ENCODE measurements at places on chromosomes 6 and 20. TPM values are rescaled to one million over a fixed set of nuclear protein-coding genes. Genes with fewer than 3 reads are reported as not detected.

The ECT2L gene
- not detected for total RNA-seq

The TULP1 gene
- total RNA-seq = not detected

The MEI4 gene
- not detected for total RNA-seq

The VAPB gene
- 42.1 TPM for total RNA-seq

The REV3L gene
- 122 TPM for total RNA-seq

The BPIFB2 gene
- total RNA-seq = not detected

The LY6G6F gene
- total RNA-seq = not detected

The DPPA5 gene
- not detected for total RNA-seq

The FAM210B gene
- total RNA-seq = 52.2 TPM

The EEF1E1 gene
- 36.7 TPM for total RNA-seq

The LRRC73 gene
- 1.1 TPM for total RNA-seq

The PPP1R16B gene
- total RNA-seq = 3.6 TPM

The DEFB132 gene
- not detected for total RNA-seq

The TAAR8 gene
- total RNA-seq = not detected

The GCNT2 gene
- 16.4 TPM for total RNA-seq

The KCNK5 gene
- 3.0 TPM for total RNA-seq

The PPP1R3G gene
- 2.4 TPM for total RNA-seq

The RPP40 gene
- 5.8 TPM for total RNA-seq

The TRAPPC3L gene
- not detected for total RNA-seq

The HLA-G gene
- total RNA-seq = not detected

The DSP gene
- 4.2 TPM for total RNA-seq

The PNLDC1 gene
- 0.71 TPM for total RNA-seq

The IL20RA gene
- total RNA-seq = 0.71 TPM

The SLC17A1 gene
- not detected for total RNA-seq

The TRDN gene
- not detected for total RNA-seq

The GRM4 gene
- total RNA-seq = not detected

The HRH3 gene
- not detected for total RNA-seq

The COL9A3 gene
- 9.8 TPM for total RNA-seq

The SYNDIG1 gene
- total RNA-seq = 0.16 TPM

The KIAA1755 gene
- total RNA-seq = 13.9 TPM

The ASIP gene
- not detected for total RNA-seq

The SNPH gene
- total RNA-seq = 9.6 TPM

The GRM1 gene
- not detected for total RNA-seq

The ANKRD66 gene
- total RNA-seq = not detected

The RNF146 gene
- total RNA-seq = 83.4 TPM

The PAK5 gene
- total RNA-seq = 0.14 TPM

The MYB gene
- total RNA-seq = 0.55 TPM

The CGA gene
- not detected for total RNA-seq

The MOG gene
- not detected for total RNA-seq

Data from sigmoid colon (tissue), 7 donors.